Brain (organoid and tissue), 16 donors: ENCODE measurements at places on chromosomes 6 and 20. TPM values are rescaled to one million over a fixed set of nuclear protein-coding genes. Genes with fewer than 3 reads are reported as not detected.

DNA sequence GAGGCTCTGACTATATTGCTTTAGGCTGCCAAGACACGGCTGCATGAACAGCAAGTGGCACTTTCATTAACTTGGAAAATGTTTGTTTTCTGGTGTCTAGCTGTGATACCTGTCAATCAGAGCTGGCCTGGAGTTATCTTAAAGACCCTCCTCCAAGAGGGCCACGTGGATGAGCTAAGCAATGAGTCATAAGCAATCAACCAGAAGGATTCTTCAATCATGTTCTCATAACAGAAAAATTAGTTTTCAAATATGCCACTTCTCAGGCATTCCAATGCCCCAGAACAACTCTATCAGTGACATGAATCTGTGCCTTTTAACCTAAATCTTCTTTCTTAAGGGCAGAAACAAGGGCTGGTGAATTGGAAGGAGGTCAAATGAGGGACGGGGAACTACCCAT, 283.0 kb downstream of the HTR1B start:
- DNase-seq, result no peak

The LY86 gene
- 3.6 TPM for polyA plus RNA-seq

The DHX35 gene
- 9.7 TPM for polyA plus RNA-seq

DNA sequence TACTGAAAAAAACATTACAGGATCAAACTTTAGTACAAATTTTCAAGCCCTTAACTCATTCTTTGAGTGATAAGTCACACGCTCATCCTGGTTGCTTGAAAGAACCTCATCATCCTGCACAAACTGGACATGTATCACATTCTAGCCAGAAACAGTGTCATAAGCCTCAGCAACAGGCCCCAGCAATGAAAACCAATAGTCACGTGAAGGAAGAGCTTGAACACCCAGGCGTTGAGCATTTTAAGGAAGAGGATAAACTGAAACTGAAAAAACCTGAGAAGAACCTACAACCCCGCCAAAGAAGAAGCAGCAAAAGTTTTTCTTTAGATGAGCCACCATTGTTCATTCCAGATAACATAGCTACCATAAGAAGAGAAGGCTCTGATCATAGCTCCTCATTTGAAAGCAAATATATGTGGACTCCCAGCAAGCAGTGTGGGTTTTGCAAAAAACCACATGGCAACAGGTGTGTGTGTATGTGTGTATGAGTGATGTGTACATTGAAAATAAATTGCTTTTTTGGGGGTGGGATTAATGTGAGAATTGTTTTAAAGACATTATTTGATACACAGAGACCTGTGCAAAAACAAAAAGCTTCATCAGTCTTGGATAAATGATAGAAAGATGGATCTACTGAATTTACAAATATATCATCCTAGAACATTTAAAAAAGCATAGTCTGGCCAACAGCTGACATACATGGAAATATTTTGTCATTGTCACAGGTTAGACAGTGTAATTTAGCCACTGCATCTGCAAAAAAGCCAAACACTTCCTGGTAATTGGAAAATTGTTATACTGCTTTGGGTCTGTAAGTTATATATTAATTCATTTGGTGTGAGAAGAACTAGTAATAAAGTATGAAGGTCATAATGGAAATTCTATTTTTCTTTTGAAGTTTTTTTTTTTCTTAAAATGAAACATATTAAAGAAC, 50.1 kb downstream of the PHF3 start:
- no peak for DNase-seq

GRCh38 chr20:9615766-9616454, 101.5 kb downstream of the LAMP5 start:
- no peak for DNase-seq

The TPX2 gene
- 150 TPM for polyA plus RNA-seq

- DNase-seq, result no peak
Measured at GRCh38 chr20:42678895-42679294, 510.8 kb downstream of the PTPRT start.

The SSTR4 gene
- not detected for polyA plus RNA-seq

The PLN gene
- polyA plus RNA-seq, result 27.6 TPM

The BTNL2 gene
- polyA plus RNA-seq, result not detected

The IRF4 gene
- polyA plus RNA-seq, result 0.08 TPM

DNA sequence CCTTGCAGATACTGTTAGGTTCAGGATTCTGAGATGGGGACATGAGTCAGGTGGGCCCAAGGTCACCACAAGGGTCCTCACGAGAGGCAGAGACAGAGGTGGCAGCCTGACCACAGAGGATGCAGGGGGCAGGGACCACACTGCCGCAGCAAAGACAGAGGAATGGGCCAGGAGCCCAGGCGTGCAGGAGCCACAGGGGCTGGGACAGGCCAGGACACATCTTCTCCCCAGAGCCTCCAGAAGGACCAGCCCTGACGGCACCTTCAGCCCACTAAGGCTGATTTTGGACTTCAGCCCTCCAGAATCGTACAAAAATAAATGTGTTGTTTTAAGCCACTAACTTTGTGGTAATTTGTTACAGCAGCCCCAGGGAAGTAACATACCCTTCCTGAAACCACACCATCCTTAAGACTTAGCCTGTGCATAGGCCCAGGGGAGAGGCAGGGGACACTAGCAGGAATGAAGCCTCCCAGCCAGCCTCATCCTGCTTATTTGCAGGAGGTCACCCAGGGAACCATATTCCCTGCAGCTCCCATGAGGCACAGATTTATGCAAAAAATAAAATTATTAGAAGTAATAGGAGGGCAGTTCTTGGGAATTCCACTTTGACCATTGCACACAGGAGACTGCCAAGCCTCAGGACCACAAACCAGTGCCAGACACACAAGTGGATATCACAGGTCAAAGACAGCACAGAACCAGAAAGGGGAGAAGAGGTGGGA, 119.3 kb upstream of the CST7 start:
- no peak for DNase-seq

GRCh38 chr20:36778831-36779655, 5.5 kb upstream of the DSN1 start:
- DNase-seq, result no peak

DNA sequence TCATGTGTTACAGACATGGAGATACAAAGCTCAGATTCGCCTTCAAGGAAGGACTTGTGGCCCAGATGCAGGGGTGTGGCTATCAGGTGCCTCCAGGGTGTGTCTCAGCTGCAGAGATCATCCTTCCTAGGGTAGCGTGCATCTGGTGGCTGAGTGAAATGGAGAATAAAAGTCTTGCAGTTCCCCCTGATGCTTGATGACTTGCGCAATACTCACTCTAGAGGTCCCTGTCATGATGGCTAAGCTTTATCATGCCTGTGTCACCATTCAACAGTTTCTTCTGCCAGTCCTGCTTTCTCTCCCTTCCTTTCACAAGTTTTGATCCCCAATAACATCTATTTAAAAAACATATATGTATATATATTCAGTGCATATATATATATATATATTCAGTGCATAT, 228.1 kb downstream of the PAX1 start:
- DNase-seq, result no peak

DNA sequence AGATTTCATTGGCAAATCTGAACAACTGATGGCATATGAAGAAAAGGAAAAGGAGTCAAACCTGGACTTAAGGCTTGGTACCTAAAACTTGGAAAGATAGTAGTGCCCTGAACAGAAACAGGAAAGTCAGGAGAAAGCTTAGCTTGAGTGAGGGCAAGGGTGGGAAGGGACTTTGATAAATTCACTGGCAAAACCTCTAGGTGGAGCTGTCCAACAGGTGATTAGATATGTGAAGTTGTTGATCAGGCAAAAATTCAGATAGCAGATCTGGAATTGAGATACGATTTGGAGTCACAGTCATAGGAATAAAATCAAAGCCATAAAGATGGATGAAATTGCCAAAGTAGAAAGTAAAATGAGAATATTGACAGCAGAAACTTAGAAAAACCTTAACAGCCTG, 16.1 kb upstream of the ZNF292 start:
- peak; percentile 11 for DNase-seq

The NMBR gene
- 0.41 TPM for polyA plus RNA-seq

- DNase-seq, result no peak
Measured at GRCh38 chr6:29723666-29724588, 693 bp downstream of the HLA-F start.

GRCh38 chr20:4465855-4466545, 255.7 kb upstream of the PRND start:
- DNase-seq, result no peak

The ZC3H12D gene
- not detected for polyA plus RNA-seq

DNA sequence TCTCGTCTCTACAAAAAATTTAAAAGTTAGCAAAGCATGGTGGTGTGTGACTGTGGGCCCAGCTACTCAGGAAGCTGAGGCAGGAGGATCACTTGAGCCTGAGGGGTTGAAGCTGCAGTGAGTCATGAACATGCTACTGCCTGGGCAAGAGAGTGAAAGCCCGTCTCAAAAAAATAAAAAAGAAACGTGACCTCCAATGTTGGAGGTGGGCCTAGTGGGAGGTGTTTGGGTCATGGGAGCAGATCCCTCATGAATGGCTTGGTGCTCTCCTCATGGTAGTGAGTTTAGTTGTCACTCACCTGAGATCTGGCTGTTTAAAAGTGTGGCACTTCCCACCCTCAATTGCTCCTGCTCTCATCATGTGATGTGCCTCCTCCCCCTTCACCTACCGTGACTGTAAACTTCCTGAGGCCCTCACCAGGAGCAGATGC, 24.3 kb downstream of the RBL1 start:
- no peak for DNase-seq

DNA sequence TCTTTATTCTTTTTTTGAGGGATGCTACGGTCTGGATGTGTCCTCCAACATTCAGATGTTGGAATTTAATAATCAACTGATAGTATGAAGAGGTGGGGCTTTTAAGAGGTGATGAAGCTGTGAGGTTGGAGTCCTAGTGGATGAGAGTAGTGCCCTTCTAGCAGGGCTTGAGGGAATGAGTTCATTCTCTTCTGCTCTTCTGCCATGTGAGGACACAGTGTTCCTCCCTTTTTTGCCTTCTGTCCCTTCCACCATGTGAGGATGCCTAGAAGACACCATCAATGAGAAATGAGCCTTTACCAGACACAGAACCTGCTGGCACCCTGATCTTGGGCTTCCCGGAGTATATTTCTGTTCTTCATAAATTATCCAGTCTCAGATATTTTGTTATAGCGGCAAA, 82.1 kb upstream of the MLIP start:
- no peak for DNase-seq

The PPARD gene
- polyA plus RNA-seq, result 17.9 TPM

DNA sequence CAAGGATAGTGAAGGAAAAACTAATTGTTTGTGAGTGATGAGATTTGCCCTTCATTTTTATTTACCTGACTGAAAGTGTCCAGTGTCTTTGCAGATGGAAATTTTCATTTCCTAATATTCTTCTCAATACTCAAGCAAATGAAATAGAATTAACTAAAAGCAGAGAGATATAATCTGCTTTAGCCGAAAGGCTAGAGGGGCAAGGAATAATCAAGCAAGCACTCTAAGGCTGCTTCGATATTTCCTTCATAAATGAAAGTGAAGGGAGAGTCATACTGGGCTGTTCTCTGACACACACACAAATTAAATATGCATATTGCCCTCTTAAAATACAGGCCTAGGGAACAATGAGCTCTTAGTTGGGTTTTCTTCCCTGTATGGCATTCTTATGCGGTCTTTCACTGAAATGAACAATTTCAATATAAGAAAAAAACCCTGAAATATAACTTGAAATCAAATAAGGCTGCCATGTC, 47.5 kb upstream of the POPDC3 start:
- DNase-seq, result peak; percentile 22

GRCh38 chr20:18255526-18255925, 32.8 kb upstream of the ZNF133 start:
- DNase-seq, result peak; percentile 40

- DNase-seq, result peak; percentile 96
Measured at GRCh38 chr20:16311756-16312155, 261.5 kb downstream of the KIF16B start.

The BPIFB1 gene
- not detected for polyA plus RNA-seq

DNA sequence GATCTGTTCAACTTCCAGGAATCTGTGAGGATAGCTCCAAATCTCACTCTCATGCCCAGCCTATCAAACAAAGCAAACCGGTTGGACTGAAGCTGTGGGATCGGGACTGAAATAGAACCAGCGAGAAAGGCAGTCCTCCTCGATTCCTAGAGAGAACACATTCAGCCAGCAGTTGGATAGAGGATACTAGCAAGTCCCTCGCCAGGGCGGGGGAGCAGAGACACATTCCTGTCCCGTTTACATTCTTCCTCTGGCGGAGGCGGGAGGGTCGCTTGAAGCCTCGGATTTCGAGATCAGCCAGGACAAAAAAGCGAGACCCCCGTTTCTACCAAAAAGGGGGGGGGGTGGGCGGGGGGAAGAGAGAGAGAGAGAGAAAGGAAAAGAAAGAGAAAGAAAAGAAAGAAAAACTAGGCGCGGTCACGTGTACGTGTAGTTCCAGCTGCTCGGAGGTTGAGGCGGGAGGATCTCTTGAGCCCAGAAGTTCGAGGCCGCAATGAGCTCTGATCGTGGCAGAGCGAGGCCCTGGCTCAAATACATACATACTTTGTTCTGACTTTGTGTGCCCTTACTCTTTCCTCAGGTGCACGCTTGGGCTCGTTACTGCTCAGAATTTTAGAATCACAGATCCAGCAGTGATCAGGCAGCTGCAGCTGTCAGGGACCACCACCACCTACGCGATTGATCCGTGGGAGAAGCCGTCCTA, 19.5 kb downstream of the ZNF311 start:
- peak; percentile 98 for DNase-seq

The ADGRF1 gene
- polyA plus RNA-seq, result not detected

DNA sequence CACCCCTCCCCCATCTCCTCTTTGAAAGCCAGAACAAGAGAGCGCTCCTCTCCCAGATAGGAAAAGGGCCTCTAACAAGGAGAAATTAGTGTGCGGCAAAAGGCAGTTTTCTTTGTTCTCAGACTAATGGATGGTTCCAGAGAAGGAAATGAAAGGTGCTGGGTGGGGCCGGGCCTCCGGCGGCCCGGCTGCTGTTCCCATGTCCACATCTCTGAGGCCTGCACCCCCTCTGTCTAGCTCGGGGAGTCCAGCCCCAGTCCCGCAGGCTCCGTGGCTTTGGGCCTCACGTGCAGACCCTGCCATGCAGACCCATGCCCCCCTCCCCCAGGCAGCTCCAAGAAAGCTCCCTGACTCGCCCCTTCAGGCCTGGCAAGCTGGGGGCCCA, 35.8 kb upstream of the MRGBP start:
- DNase-seq, result peak; percentile 82

The EYA2 gene
- 24.9 TPM for polyA plus RNA-seq
